ENCODE measurements at places on chromosomes 11 and 22. TPM values are rescaled to one million over a fixed set of nuclear protein-coding genes. Genes with fewer than 3 reads are reported as not detected.

DNA sequence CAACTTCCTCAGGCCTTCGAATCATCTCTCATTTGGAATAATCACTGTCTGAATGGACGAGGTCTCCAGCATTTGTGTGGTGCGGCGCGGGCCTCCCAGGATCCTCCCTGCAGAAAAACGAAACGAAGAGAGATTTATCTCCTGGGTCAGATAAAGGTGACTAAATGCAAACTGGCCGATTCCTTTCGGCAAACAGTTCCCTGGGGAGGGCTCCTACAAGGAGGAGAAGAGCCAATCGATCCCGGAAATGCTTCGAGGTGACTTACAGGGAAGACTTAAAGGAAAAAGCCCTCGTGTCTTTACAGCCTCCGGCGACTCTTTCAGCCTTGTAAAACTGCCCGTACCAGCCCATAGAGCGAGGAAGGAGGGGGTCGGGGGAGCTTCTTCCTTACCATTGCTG lies 126.5 kb downstream of the MIAT start:
- no peak for DNase-seq
- no peaks in the 10 kb centered on the region for H3K36me3 ChIP-seq
- H3K4me1 ChIP-seq: no peaks in the 10 kb centered on the region
- no peak overlapping the region for H3K4me3 ChIP-seq

- no peak for DNase-seq
- no peaks in the 10 kb centered on the region for H3K27me3 ChIP-seq
- H3K4me1 ChIP-seq: no peaks in the 10 kb centered on the region
- no peaks in the 10 kb centered on the region for H3K36me3 ChIP-seq
Measured at GRCh38 chr11:110027627-110028371, 65.4 kb upstream of the ZC3H12C start.

- H3K27ac ChIP-seq: no peak overlapping the region
- no peaks in the 10 kb centered on the region for H3K36me3 ChIP-seq
- H3K4me3 ChIP-seq: no peak overlapping the region
- H3K27me3 ChIP-seq: no peaks in the 10 kb centered on the region
- no peak for DNase-seq
Measured at GRCh38 chr11:105942921-105943320, 79.1 kb downstream of the MSANTD4 start.

DNA sequence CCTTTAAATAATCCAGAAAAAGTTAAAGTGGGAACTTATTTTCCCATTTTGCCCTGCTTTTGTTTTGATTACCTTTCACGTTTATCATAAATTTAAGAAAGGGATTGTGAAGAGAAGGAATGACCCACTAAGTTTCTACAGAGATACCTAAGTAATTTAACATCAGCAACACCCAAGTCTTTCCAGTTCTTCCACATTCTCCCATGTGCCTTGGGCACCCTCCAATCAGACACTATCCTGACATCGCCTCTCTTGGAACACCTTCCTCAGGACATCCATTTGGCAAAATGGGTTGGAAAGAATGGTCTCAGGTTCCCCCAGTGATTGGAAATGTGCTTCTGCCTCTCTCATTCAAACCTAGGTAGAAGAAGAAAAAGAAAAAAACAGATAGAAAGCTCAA lies 6.3 kb downstream of the BBOX1 start:
- H3K27me3 ChIP-seq: no peaks in the 10 kb centered on the region
- no peaks in the 10 kb centered on the region for H3K36me3 ChIP-seq
- H3K27ac ChIP-seq: no peak overlapping the region

The ABCC8 gene
- 0.39 TPM for total RNA-seq

The UNC93B1 gene
- total RNA-seq: 81.2 TPM

- no peaks in the 10 kb centered on the region for H3K36me3 ChIP-seq
- H3K27ac ChIP-seq: no peak overlapping the region
- no peaks in the 10 kb centered on the region for H3K27me3 ChIP-seq
- no peak overlapping the region for H3K4me3 ChIP-seq
Measured at GRCh38 chr11:6315811-6316425, 4.4 kb downstream of the CAVIN3 start.

All from adrenal gland (tissue), 19 donors.